Chondrocyte (in vitro differentiated cells): ENCODE measurements at places on chromosomes 2 and 18. TPM values are rescaled to one million over a fixed set of nuclear protein-coding genes. Genes with fewer than 3 reads are reported as not detected.

SPHKAP gene
- total RNA-seq = not detected in 3 replicates

- no peaks in the 10 kb centered on the region for H3K27me3 ChIP-seq
- DNase-seq = no peak
- H3K27ac ChIP-seq = no peak overlapping the region
- H3K4me3 ChIP-seq = no peak overlapping the region
- no peaks in the 10 kb centered on the region for H3K36me3 ChIP-seq
Observed at GRCh38 chr18:38045845-38046244, 480.2 kb upstream of the CELF4 start.

DNA sequence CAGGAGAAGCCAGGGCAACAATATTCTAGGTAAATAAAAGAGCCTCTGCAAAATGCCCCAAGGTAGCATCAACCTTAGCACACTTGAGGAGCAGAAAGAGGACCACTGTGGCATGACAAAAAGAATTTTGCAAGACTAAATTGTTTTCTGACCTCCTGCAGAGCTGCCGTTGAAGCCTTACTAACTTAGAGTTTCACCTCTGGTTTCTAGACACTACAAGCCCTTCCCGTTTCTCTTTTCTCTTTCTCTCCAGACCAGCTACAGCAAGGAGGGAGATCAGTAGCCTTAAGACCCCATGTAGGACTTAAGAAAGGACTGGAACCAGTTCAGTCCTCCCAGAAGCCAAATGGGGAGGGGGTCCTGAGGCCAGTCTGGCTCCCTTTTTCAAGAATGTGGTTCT lies 73.3 kb upstream of the SP3 start:
- no peak overlapping the region for H3K4me3 ChIP-seq
- no peaks in the 10 kb centered on the region for H3K27me3 ChIP-seq
- no peak for DNase-seq
- H3K27ac ChIP-seq = no peak overlapping the region
- H3K36me3 ChIP-seq = no peaks in the 10 kb centered on the region
- H3K4me1 ChIP-seq = peaks cover 48% of the 10 kb centered on the region

- H3K4me3 ChIP-seq = no peak overlapping the region
- peaks cover 10% of the 10 kb centered on the region for H3K4me1 ChIP-seq
- H3K27me3 ChIP-seq = no peaks in the 10 kb centered on the region
Observed at GRCh38 chr18:33745151-33745795, 167.3 kb downstream of the ASXL3 start.

- peaks cover 30% of the 10 kb centered on the region for H3K36me3 ChIP-seq
- no peak overlapping the region for H3K4me3 ChIP-seq
- H3K27ac ChIP-seq = no peak overlapping the region
- H3K4me1 ChIP-seq = peaks cover 41% of the 10 kb centered on the region
- H3K27me3 ChIP-seq = no peaks in the 10 kb centered on the region
Observed at GRCh38 chr18:58902961-58903360, 38.3 kb downstream of the ZNF532 start.

GRCh38 chr18:27185025-27185763 lies at the start of gene CHST9:
TSS of gene CHST9 (minus strand) at chr18:27185308. CDS start at chr18:27142809, 42,499 bp downstream.
- no peak for DNase-seq
- peaks cover 52% of the 10 kb centered on the region for H3K27me3 ChIP-seq
- peaks cover 22% of the 10 kb centered on the region for H3K4me1 ChIP-seq
- H3K36me3 ChIP-seq = no peaks in the 10 kb centered on the region

GRCh38 chr2:157052685-157053224 lies 204.8 kb upstream of the GALNT5 start:
- no peak overlapping the region for H3K27ac ChIP-seq
- H3K4me1 ChIP-seq = peaks cover 5% of the 10 kb centered on the region
- no peak for DNase-seq
- H3K36me3 ChIP-seq = no peaks in the 10 kb centered on the region
- H3K27me3 ChIP-seq = peaks cover 13% of the 10 kb centered on the region
- no peak overlapping the region for H3K4me3 ChIP-seq

DNA sequence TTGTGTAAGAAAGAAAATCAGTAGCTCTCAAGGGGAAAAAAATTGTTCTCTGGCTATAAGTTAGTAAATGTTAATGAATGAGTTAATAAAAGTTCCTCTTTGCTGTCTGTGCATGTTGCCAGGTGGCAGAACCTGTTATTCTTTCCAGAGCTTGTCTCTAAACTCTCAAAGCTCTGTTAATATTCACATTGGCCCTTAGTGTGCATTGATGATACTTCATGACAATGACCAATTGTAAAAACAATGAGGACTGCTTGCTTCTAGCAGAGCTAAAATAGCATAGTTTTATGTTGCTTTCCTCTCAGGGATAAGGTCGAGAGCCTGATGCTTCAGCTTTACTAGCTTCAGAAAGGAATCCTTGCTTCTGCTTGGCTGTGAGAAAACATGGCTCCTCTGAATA lies 91.5 kb downstream of the RAD51AP2 start:
- H3K27ac ChIP-seq = no peak overlapping the region
- no peak for DNase-seq
- H3K27me3 ChIP-seq = peaks cover 8% of the 10 kb centered on the region
- no peaks in the 10 kb centered on the region for H3K36me3 ChIP-seq

DNA sequence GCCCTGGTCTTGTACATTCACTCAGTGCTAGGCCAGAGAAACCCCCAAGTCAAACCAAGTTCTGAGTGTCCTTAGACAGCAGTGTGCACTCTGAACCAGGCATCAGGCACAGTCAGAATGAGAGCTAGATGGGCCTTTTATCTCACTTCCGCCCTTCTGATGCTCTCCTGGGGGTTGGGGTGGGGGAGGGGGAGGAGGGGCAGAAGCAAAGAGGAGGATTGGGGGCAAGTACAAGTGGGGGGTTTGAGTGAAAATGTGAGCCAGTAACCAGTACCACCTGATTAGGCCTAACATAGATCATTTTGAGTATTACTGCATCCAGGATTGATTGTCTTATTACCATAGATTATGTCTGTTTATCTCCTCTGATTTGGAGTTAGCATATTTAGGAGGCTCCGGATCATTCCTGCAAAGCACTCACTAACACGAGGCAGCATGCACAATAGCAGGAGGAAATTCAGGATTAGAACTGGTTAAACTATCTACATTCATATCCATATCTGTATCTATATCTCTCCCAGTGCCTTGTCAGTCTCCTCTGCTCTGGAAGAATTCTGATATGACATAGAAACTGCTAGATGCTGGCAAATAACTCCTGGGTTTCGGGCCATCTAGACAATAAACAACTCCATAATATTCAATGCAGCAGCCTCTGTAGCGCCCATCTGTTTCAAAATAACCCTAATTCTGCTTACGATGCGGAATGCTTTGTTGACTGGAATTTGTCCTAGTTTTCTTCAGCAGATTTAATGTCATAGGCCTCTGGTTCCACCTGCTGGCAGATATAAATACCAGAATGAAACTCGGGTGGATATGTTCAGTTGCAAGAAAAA lies 149.1 kb downstream of the RHBDD1 start:
- H3K27me3 ChIP-seq = no peaks in the 10 kb centered on the region
- H3K36me3 ChIP-seq = peaks cover 3% of the 10 kb centered on the region
- peaks cover 4% of the 10 kb centered on the region for H3K4me1 ChIP-seq
- H3K27ac ChIP-seq = no peak overlapping the region
